ENCODE measurements at places on chromosomes 16 and 17.

GRCh38 chr16:26120729-26121128 is 429.0 kb downstream of the HS3ST4 start:
- no peak for DNase-seq

DNA sequence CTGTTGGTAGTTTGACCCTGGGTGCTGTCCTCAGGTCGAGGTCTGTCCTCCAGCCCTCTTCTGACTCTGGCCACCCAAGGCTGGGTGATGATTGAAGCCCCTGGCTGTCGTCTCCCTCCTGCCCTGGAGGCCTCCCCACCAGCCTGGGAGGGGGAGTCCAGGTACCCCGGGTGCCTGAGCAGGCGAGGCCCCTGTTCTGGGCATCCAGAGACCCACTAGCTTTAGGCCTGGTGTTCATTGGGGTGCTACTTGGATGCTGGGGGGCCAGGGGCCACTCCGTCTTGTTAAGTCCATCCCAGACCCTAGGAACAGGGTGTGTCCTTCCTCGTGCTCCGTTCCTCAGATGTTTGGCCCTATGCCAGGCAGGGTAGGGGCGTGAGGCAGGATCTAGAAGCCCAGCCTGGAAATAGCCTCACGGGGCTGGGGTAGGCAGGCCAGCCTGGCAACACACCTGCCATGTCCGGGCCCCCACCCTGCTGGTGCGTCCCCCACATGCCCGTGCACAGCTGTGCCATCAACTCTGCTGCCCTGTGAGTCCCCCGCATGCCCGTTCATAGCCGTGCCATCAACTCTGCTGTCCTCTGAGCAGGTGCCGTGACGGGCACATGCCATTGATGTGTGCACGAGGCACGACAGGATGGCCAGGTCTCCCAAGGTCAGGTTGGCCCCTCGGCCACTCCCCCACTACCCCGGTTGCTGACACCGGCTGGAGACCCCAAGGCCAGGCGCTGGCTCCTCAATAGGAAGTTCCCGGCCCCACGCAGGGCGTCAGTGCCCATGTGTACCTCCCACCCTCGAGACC is 36.9 kb downstream of the GINS2 start:
- no peak for DNase-seq

GRCh38 chr17:1947743-1948516 is 77.2 kb downstream of the RTN4RL1 start:
- DNase-seq, result no peak

DNA sequence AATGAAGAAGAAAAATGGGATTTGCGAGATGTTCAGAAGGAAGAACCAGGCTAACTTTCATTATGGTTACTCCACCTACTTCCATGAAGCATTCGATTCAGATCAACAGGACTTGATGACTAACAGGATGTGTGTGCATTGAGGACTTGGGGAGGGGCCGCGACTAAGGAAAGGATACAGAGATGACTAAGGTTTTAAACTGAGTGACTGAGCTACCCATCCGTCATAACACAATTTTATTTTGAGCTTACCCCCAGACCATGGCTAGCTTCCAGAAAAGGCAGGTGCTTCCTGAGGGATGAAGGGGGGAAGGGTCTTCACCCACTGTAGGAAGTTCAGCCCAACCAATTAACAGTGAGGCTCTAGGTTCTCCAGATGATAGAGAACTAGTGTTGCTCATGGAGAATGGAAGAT is 2.5 kb upstream of the CDYL2 start:
- no peak for DNase-seq

- DNase-seq, result no peak
Measured at GRCh38 chr17:5986644-5987043, 83.5 kb upstream of the WSCD1 start.

GRCh38 chr17:78979780-78980623 is at the start of gene LGALS3BP:
TSS of gene LGALS3BP (minus strand) at chr17:78979923. CDS start at chr17:78977191, 2,732 bp downstream.
- peak; percentile 82 for DNase-seq

- peak; percentile 74 for DNase-seq
Measured at GRCh38 chr17:38428643-38429371, 543 bp downstream of the ARHGAP23 start.

DNA sequence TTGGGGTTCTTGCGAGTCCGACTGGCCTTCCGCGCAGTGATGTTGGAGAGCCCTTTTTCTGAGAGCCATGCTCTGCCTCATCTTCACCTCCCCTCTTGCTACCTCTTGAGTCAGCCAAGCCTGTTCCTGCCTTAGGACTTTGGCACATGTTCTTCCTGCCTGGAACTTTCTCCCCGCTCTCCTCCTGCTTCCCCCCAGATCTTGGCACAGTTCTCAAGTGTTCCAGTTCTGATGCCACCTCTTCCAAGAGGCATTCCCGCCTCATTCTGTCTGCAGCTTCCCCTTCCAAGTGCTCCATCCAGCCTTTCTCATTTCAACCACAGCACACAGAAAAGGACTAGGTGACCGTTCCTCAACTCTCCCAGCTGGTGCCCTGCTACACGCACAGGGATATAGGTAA is 7.7 kb downstream of the AKAP1 start:
- DNase-seq, result no peak

DNA sequence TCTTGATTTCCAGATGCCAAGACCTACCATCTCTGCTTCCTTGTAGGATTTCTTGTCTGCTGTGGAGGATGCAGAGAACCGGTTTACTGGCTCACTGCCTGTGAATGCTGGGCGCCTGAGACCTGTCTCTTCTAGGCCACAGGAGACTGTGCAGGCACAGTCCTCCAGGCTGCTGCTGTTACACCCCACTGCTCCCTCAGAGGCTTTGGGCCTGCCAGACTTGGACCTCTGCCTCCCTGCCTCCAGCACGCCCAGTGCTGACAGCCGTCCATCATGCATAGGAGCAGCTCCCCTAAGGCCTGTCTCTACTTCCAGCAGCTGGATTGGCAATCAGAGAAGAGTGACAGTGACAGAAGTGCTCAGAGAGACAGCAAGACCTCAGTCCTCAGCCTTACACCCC is 6.1 kb downstream of the HROB start:
- DNase-seq, result no peak

- DNase-seq, result no peak
Measured at GRCh38 chr16:69593751-69594255, 28.0 kb downstream of the NFAT5 start.

DNA sequence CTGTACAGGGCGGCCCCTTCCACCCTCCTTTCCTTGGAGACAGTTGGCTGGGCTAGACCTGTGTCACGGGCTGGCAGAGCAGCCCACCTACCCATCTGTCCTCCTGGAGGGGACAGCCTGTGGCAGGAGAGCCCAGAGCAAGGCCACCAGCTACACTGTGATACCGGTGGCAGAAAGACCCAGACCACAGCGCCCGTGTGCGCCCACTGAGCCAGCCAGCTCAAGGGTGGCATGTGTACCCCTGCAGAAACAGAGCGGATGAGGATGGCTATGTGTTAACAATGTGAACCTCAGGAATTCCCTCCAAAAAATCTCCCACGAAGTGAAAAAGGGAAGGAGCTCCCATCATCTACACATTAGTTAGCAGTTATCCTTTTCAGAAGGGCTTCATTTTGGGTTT is 7.1 kb downstream of the HBQ1 start:
- no peak for DNase-seq

Measured in frontal cortex (tissue), 4 donors.